Stimulated activated memory B cell treated with anti-CD40 and anti-IgM and Interleukin-4, amounts not matched to agents 10 μg/mL and 1 μg/mL and 100 μg/mL, for 72 hours (primary cell): ENCODE measurements at places on chromosomes 7 and 10.

DNA sequence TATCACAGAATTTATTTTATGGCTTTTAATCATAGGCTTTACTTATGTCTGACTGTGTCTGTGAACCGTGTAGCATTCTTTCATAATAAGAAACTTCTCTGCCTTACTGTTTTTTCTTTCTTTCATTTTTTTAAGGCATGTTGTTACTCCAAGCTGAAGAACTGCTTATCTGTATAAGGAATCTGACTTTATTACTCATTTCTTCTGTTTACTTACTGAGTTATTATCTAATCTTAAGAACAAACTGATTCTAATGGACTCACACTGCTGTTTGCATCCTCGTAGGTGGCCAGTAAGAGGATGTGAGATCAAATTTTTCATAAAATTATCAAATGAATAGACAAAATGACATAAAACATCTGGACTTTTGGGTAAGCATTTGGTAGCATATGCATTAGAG, 54.7 kb upstream of the DNAJC1 start:
- no peak for ATAC-seq

GRCh38 chr7:18341756-18342155, 153.8 kb upstream of the HDAC9 start:
- no peak for ATAC-seq

GRCh38 chr7:4129481-4130122, 552.5 kb upstream of the FOXK1 start:
- no peak for ATAC-seq

GRCh38 chr10:62087329-62087728, 181.3 kb downstream of the RTKN2 start:
- no peak for ATAC-seq

DNA sequence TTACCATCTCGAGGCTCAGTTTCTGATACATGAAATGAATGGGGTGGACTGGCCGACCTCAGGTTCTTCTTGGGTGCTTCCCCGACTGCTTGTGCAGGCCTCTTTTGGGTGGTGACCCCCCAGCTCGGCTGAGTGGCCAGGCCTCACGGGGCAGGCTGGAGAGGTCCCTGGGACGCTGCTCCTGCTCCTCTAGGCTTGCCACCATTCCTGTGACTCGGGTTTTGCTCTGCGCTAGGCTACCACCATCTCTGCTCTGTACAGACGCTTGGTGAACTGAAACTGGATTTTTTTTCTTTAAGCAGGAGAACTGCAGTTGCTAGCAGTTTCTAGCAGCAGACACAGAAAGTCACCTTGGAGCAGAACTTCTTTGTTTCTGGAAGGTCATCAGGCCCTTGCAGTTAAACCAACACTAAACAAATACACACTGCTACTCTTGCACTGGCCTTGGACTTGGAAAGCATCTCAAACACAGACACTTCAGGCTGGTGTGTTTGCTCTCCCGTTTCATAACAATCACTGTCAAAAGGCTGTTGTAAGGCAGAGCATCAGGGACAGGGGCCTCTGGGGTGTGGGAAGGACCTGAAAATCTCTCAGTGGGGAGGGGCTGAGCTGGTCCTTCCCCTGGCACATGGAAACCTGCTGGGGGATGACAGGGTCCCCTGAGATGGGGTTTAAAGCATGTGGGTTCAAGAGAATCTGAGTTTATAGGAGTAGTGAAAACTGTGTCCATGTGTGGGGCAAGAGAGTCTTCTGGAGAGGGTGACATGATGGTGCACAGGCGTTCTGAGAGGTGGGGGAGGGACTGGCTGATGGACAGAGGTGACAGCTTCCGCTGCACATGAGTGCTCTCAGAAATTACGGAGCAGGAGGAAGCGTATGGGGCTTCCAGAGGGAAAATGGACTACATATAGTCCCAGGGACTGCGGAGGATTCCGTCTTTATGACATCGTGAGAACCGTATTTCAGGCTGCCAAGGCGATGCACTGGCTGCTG, 35.0 kb upstream of the GIMAP8 start:
- ATAC-seq = no peak

DNA sequence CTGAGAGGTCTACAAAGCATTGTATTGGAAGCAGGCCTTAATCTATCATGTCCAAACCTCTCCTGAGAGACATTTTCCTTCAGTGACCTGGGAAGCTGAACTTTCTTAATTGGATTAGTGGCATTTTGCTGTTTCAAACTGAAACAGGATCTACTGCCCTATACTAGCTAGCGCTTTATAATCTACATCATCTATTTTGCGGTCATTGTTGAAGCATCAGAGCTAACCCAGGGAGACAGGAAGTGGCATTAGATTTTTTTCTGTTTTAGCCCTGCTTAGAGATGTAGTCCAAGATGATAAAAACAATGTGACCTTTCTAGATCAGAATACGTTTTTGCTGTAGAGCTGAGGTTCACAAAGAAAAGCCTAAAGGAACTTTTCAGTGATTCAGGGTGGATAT, 147.4 kb upstream of the AGR3 start:
- ATAC-seq = peak; percentile 64

GRCh38 chr10:13340626-13341376, 7.3 kb downstream of the SEPHS1 start:
- peak; percentile 78 for ATAC-seq

DNA sequence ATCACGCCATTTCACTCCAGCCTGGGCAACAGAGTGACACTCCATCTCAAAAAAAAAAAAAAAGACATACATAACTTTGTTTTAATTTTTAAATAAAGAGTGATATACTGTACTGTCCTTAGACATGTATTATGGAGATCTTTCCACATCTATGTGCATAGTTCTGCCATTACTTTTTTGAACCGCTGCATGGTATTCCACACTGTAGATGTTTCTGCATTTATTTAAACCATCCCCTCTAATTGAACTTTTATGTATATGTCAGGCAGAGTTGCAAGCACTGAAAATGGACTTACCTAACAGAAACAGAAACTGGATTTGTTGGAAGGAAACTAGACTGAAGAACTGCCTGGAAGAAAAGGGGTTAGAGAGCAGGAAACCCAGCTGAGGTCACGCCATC, 8.5 kb upstream of the ARHGAP19 start:
- ATAC-seq = no peak

- no peak for ATAC-seq
Observed at GRCh38 chr7:42745357-42746059, 166.4 kb downstream of the C7orf25 start.

DNA sequence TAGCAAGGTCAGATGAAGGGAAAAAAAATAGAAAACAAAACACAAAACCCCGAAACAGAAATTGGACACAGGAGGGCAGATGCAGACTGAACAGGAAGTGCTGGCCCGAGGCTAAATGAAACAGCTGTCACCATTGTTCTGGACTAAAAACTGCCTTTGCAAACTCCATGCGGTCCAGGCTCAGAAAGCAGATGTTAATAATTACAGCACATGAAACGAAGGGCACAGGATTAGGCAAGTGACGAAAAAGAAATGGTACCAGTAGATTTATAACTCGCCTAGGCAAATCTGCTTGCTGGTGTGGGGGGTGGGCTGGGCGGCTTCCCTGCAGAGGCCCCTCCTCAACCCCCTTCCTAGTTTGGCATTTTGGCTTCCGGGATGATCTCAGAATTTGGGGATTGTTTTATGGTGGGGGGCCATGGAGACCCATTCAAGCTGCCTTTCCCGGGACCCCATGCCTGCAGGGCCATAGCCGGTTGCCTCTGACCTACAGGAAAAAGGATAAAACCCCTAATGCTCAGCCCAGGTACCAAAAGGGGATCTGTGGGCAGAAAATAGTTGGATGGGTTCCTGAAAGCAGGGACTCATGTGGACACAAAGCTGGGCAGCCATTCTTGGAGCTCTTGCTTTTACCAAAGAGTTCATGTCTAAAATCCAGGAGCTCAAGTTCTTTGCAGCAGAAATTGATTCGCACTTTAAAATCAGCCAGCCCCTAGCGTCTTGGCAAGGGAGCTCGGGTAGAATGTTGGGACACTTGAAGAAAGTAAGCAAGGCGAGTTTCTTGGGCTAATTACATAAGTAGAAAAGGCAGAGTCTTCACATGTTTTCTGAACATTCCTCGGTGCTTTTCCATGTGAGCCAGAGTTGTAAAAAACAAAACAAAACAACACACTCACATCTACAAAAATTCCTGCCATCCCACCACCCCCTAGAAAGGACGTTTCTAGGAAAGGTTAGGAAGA, 39.0 kb upstream of the EMX2 start:
- no peak for ATAC-seq

- ATAC-seq = no peak
Observed at GRCh38 chr10:75860009-75860408, 428.6 kb downstream of the LRMDA start.

- no peak for ATAC-seq
Observed at GRCh38 chr10:44929356-44930255, 18.5 kb downstream of the TMEM72 start.

DNA sequence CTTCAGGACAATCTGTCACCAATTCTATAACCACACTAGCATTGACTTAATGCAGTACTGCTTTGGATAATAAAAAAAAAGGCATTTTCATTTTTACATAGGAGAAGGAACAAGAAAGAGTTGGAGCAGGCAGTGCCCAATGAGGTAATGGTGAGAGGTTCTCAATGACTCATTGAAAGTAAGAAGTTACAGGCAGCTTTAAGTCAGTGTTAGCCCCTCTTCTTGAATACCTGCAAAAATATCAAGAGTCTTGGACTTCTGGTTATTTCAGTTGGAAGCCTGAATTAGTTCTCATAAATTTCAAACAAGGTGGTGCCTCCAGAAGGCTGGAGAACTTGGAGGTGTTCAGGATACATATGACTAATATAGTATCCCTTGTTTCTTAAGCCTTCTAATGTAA, 422.5 kb downstream of the HTR7 start:
- no peak for ATAC-seq

- no peak for ATAC-seq
Observed at GRCh38 chr10:26805567-26806245, 55.1 kb downstream of the ABI1 start.

DNA sequence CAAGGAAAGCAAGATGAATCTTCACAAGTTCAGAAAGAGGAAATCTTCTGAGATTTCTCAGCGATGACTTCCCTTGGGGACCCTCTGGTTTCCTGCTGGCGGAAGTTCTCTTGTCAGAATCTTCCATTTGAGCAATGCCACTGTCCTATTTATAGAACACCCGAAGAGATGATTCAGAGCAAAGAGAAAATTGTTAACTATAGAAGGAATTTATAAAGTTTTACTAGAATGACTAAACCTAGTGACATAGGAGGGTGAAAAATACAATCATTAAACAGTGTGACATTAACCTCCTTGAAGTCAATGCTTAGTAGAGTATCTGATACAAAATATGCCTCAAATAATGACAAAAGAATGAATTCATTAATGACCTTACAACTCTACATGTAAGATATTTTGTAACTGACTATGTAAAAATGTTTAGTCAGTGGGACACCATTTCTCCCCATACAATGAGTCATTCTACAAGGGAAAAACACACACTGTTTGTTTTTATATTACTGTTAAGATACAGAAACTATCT, 206.5 kb upstream of the CNTNAP2 start:
- ATAC-seq = peak; percentile 69

- ATAC-seq = no peak
Observed at GRCh38 chr10:90451283-90451682, 406.6 kb downstream of the HTR7 start.

DNA sequence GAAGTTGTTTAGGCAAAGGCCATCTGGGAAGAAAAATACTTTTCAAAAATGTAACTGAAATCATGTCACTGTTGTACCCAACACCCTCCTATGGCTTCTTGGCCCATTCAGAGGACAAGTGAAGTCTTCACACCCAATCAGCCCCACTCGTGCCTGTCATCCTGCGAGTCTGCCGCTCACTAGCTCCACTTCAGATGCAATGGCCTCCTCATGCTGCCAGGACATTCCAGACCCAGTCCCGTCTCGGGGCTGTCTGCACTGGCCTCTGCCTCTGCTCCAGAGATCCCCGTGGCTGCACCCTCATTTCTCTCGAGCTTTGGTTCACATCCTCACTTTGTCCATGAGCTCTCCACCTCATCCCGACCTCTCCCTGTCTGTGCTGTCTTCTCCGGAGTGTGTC, 227.1 kb downstream of the KCNMA1 start:
- no peak for ATAC-seq

DNA sequence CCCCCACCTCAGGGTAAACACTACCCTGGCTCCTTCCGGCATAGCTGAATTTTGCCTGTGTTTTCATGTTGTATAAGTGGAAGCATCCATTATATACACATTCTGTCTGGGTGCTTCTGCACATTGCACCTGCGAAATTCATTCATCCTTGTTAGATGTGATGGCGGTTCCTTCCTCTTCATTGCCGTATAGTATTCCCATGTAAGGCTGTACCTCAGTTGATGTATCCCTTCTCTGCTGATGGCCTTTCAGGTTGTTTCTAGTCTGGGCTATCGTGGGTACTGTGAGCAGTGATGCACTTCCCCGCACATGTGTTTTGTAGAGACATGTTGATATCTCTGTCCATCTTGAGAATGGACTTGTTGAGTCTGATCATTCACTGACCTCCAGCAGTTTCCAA, 28.9 kb downstream of the ELFN1 start:
- ATAC-seq = no peak

DNA sequence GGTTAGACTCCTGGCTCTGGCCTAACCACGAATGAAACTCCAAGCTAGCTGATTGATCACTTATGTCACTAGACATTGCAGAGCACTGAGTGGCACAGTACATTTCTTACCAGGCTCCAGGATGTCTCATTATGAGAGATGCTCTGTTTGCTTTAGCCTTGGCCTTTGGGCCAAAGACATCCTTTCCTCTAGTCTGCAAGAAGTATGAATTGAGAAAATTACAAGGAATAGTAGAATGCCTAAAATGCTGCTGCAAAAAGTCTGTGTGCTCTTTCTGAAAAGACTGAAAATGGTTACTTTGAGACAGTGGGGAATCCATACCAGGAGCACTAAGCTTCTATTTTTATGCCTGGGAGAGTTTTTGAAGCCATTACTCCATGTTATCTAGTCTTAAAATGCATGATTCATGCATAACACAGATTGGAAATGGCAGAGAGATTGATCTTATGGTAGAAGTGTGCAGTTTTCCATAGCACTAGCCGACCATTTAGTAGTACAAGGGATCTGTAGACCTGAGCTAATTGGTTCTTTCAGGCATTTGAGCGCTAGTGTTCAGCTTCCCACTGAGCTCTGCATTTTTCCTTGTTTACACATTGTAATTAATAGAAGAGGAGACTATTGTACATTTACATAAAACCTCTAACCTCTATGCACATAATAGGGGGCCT, 303.8 kb downstream of the PRKG1 start:
- no peak for ATAC-seq

GRCh38 chr10:97977673-97978072, 52.7 kb downstream of the CRTAC1 start:
- no peak for ATAC-seq

GRCh38 chr7:16007911-16008310, 321.4 kb upstream of the MEOX2 start:
- ATAC-seq = no peak

- ATAC-seq = no peak
Observed at GRCh38 chr10:112880633-112881530, 69.2 kb upstream of the TCF7L2 start.

GRCh38 chr7:19401461-19401860, 256.2 kb upstream of the FERD3L start:
- ATAC-seq = no peak

- ATAC-seq = peak; percentile 12
Observed at GRCh38 chr10:29142516-29143314, 146.2 kb upstream of the LYZL1 start.
